Stimulated activated effector memory CD8-positive, alpha-beta T cell treated with anti-CD3 and anti-CD28 coated beads, Interleukin-12 subunit alpha, Interleukin-12 subunit beta, amount 100 ng/mL, for 72 hours (primary cell): ENCODE measurements at places on chromosomes 7 and 10.

- DNase-seq: no peak
Measured at GRCh38 chr10:129851941-129852640, 112.0 kb downstream of the EBF3 start.

DNA sequence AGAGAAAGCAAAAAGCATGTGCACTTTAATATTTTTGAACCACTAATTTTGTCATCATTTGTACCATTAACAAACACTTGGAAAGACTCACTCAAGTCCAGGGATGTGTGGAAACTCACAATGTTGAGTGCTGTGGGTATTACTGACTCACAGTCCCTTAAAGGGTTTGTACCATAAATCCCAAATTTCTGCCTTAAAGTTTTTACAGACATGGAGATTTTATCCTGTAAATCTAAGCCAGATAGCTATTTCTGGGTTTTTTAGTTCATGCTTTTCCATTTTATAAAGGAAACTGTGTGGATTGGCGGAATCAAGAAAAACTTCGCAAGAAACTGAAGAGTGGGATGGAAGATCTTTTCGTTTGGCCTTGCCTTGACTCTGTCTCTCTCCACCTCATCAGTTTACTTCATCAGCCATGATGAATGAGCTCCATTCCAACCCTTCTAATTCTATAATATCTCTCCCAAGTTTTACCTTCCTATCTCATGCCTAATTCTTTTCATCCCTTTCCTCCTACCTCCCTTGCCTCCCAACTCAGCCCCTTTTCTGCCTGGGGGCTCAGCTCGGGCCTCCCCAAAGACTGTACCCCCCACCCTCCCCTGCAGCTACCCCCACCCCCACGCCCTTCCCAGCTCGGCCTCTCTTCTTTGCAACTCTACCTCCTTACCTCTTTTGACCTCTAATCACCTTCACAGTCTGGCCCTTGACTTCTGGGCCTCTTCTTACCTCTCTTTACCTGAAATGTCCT lies 218.5 kb upstream of the MKLN1 start:
- no peak for DNase-seq

DNA sequence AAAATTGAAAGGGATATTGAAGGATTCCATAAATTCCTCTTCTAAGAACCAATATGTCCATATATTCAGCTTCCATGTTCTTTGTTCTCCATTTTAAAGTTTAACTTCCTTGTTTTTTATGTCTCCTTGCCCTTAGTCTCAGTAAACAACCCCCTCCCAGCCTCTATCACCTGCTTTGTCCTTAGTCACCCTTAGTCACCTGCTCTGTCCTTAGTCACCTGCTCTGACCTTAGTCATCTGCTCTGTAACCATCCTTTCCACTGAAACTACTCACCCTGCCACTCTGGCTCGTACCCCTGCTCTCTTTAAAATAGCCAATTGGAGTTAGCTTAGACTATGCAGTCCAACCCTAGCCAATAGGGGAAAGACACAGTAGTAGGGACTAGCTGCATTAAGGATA lies 136.2 kb upstream of the TMEM106B start:
- DNase-seq: no peak

DNA sequence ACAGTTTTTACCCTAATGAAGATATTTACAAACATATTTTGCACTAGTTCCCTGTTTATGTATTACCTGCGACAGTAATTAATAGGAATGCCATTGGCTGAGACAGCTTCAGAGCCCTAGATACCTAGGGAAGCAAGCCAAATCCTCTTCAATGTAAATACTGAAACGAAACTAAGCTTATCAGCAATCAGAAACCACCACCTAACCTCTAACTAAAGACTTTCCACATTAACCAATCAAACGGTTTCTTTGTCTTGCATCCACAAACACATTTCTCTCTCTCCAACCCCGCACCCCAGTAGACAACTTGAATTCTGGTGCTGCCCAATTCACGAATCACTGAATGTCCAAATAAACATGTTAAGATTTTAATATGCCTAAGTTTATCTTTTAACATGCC lies 474.4 kb upstream of the C7orf33 start:
- no peak for DNase-seq

GRCh38 chr7:110938165-110938564 lies 152.8 kb upstream of the LRRN3 start:
- DNase-seq: no peak
